ENCODE measurements at places on chromosomes 3 and 15.

DNA sequence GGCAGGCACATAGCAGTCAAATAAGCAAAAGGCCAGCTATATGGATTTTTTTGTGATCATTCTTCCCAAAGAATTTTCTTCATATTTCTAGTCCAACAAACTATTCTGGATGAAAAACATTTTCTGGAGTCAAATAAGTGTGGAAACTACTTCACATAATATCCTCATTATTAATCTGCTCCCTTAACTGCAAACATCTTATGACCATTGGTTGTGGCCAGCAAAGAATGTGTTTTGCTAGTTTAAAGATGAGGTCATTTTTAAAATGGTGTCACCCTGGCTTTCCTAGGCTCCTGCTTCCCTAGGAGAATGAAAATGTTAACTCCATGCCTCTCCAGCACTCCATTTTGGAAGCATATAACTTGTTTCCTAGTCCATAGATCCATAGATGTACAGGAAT, 118.8 kb downstream of the SST start:
- no peak for DNase-seq

DNA sequence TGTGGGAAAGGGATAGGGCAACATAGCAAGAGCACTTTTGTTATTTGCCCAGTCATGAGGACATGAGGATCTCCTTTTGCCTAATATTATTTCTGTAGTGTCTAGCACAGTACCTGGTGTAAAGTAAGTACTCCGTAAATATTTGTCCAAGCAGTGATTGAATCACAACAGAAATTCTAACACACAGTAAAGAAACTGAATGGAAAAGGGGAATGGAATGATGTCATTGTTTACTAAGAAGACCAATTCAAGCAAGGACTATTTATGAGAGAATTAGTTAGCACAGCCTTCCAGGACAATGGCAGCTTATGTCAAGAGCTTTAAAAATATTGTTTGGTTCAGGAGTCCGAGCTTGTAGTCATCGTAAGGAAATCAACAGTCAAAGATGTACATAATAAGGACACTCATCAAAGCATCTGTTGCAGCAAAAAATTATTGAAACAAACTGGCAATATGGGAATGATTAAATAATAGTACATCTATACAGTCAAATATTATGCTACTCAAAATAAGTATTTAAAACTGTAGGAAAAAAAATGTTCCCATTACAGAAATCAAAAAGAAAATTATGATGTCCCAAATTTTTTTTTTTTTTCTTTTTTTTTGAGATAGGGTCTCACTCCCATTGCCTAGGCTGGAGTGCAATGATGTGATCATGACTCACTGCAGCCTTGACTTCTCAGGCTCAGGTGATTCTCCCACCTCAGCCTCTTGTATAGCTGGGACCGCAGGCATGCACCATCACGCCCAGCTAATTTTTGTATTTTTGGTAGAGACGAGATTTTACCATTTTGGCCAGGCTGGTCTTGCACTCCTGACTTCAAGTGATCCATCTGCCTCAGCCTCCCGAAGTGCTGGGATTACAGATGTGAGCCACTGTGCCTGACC, 17.9 kb downstream of the CAPN7 start:
- DNase-seq = no peak

- no peak for DNase-seq
These were observed 285.2 kb downstream of the ADAMTS17 start for GRCh38 chr15:100056411-100057072.

DNA sequence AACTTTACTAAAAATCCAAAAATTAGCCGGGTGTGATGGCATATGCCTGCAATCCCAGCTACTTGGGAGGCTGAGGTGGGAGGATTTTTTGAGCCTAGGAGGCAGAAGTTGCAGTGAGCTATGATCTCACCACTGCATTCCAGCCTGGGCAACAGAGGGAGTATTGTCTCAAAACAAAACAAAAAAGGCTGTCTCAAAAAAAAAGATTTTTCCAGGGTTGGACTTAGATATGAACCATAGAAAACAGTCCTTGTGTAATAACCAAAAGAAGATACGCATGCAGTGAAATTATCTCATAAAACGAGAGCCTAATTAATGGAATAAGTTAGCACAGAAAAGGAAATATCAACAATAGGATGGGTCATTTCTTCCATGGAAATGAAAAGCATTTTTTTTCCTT, 320.4 kb upstream of the RASGRP1 start:
- DNase-seq = no peak

DNA sequence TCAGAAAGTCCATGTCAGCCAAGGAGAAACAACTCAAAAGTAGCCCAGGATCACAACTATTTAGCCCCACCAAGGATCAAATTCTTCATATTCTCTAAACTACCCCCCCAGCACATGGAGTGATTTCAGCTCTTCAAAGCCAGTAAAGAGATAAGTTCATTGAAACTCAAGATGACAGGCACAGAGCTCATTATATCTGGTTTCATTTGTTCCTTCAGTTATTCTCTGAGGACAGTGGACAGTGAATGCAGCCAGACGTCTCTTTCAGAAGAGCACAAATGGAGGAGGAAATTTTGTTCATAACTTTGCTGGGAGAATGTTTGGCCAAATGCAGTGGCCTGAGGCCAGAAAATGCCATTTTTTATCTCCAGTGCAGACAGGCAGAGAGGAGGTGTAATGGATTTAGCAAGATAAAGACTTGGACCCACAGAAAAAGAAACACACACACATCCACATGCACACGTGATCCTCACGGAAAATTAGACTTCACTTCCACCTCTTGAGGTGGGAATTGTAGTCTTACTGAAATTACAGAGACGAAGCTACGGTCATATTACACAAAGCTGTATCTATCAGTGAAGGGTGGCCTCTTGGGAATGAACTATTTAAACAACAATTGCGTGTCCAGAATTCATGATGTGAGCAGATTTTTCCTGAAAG, 64.6 kb downstream of the HES1 start:
- DNase-seq = no peak

GRCh38 chr15:64574301-64575017, 114.1 kb downstream of the ZNF609 start:
- DNase-seq = peak; percentile 62

- DNase-seq = no peak
These were observed 28.0 kb downstream of the GABRB3 start for GRCh38 chr15:26744894-26745293.

DNA sequence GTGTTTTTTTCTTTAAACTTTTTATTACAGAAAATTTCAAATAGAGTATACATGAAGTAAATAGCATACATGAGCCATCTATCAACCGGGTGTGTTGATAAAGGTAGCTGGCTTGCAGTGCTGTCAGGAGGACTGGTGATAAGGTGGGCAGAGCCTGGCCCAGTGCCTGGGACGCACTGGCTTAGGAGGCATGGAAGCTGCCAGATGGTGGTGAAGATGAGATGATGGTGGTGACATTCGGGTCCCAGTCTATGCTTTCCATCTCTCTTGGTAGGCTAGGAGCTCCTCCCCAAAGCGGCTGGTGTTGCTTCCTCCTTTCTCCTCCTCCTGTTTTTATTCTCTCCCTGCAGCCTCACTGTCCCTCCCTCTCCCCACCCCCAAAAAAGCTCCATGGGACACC, 101.7 kb downstream of the ADCY5 start:
- no peak for DNase-seq

DNA sequence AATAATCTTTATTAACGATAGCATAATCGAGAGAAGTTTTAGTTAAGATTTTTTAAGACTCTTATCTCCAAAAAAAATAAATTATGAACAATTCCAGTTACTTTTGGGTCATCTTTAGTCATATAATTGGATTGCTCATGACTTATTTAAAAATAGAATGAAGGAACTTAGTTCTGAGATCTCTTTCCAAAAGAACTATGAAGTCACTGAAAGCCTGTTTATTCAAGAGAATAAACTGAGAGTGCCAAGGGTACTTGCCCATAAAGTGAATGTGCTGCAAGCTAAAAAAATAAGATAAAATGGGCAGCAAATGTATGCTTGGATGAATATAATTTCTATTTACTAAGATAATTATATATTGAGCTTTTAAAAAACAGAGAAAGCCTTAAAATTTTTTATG, 176.5 kb upstream of the PLSCR5 start:
- DNase-seq = no peak
